NCI-H187 treated with DMSO at 0.1 percent for 48 hours (cell line): ENCODE measurements at places on chromosomes 1 and 21.
A peak's percentile ranks its signal among the peaks of the same experiment; 100 is the strongest.

DNA sequence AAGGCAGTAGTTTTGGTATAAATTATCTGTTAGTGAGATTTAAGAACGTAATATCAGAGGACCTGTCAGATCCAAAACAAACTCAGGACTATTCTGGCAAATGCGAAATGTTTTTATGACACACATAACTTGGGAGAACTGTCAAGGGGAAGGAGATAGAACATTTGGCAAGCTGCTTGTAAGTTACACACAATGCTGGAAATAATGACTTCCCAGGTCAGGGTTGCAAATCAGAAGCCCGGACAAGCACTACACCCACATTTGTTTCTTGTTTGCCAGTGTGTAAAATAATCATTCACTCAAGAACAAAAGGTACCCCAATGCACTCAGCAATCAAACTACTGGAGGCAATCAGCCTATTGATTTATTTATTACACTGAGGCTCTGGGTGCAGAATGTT, 354.7 kb downstream of the KCNH1 start:
- no peak for DNase-seq

DNA sequence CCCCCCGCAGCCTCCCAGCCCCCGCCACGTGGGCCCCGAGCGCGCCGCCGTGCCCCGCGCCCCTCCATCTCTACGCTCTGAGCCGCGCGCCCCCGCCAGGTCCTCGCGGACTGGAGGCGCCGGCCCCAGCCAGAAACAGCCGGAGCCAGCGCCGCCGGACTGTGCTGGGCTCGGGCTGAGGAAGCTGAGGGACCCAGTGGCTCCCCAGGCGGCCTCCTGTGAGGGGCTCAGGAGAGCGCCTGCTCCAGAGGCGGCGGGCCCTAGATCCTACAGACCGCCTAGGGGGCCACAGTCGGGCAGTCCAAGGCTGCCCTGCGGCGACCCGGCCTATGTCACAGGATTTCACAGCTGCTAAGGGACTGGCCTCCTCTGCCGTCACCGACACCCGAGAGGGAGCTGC, 82.1 kb downstream of the NENF start:
- no peak for DNase-seq

DNA sequence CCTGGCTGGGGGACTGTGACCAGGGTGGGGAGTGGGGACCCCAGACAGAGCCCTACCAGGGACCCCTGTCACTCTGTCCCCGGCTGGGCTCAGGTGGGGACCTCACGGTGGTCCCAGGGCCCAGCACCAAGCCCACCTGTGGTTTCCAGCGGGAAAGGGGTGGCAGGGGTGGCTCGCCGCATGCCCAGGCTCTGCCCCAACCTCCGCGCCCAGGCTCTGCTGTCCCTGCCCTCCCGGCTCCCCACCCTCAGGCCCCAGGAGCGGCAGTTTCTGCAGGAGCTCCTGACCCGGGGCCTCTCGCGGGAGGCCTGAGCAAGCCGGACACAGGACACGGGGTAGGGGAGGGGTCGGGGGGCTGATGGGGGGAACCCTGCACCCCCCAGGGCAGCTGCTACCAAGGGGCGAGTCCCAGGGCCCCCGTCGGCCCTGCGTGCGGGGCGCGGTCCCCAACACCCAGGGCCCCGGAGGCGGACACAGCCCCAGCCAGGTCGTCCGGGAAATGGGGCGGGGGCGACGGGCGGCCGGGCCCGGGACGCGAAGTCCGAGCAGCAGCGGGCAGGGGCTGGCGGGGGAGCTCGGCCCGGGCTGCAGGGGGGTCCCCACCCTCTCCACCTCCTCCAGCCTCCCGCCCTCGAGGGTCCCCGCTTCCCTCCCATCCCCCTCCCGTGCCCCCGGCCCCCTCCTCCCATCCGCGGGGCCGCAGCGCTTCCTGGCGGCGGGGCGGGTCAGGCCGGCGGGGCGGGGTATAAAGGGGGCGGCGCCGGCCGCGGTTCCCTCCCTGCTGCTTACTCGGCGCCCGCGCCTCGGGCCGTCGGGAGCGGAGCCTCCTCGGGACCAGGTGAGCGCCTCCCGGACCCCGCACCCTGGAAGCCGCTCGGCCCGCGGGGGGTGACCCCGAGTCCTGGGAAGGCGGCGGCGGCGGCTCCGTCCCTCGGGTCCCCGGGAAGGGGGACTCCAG, at the start of gene COL6A2:
Gene COL6A2, plus strand, starts transcription at position 777 of the 958 bp plus-strand sequence.
- no peak for DNase-seq

GRCh38 chr1:17405898-17406759, 33.3 kb downstream of the RCC2 start:
- no peak for DNase-seq

- DNase-seq: no peak
These were observed 97.3 kb downstream of the USP25 start for GRCh38 chr21:15826908-15827601.

- no peak for DNase-seq
These were observed 59.8 kb downstream of the ITPKB start for GRCh38 chr1:226679262-226679661.

DNA sequence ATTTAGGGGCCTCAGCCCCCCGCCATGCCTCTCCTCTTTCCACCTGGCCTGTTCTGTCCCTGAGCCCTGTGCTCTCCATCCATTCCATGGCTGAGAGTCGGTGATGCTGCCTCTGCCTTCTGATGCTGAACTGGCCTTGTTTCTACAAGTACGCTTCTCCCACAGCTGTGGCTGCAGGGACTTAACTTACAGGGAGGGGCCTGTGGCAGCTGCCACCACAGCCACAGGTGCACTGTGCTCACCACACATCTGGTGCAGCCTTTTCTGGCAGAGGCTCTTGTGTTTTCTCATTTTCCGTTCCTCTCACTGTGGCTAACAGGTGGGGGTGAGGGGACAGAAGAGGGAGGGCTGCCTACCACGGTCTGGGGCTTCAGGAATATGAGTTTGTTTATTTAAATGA, 4.2 kb downstream of the FMO1 start:
- peak; percentile 48 for DNase-seq

DNA sequence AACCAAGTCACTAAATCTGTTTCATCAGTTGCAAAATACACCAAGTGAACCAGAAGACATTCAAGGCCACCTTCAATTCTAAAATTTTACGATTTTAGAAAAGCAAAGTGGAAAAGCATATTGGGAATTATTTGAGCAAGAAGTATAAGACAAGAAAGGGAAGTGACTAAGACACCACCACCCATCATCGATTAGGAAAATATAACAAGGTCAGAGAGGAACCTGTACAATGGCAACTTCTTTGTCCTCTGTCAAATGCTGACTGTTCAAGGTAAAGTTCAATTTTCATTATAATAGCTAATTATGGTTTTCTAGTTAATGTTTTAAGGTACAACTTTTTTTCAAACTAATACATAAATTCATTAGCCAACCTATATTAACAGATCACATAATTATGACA, 10.8 kb downstream of the FRRS1 start:
- no peak for DNase-seq

GRCh38 chr1:55560266-55560665, 345.1 kb upstream of the USP24 start:
- DNase-seq: no peak

DNA sequence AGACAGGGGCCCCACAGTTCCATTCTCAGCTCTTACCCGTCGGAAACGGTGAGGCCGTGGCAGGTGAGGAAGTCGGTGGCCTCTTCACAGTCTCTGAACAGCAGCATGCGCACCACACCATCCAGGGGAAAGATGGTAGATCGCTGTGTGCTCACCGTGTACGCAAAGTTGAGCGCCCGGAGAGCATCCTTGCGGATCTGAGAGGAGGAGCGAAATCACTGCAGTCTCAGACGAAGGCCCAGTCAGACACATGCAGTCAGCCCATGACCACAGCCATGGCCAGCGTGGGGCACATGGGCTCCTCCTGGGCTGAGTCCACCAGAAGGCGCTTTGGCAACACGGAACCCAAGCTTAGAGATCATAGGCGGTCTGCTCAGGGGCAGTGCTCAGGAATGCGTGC, 18.5 kb downstream of the MCM3AP start:
- DNase-seq: no peak

DNA sequence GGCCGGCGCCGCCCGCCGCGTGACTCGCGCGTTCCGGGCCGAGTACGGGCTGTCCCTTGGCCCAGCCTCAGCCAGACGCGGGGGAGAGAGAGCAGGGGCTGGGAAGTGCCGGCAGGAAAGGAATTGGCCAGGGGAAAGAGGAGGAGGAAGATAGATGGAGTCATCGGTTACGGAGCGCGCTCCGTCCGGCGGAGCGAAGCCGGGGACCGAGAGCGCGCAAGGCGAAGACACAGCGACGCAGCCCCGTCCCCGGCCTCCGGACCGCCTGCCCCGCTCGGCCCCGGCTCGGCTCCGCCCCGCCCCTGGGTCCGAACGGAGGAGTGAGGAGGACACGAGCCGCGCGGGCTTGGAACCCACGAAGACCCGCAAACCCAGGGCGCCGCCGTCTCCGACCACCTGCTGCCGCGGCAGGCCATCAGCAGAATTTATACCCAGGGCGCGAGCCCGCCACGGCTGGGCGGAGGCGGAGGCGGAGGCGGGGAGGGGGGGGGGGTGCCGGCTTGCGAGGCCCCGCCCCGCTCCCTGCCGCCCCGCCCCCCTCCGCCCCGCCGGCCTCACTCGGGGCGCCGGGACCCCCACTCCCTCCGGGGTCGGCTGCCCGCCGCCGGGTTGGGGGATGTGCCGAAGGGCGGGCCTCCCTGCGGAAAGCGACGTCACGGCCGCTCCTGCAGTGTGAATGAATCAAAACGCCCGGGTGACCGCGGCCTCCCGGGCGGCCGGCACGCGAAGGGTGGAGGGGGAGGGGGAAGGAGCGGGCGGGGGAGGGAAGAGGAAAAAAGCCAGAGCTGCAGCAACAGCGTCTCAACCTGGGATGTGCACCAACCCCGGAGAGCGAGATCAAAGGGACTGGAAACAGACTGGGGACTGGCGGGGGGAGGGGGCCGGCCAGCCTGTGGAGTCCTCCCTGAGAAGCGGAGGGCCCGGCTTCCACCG, at the start of gene LHX4:
Gene LHX4, plus strand, starts transcription at position 782 of the 933 bp plus-strand sequence. CDS start 266 bp downstream, outside the sequence.
- DNase-seq: no peak

DNA sequence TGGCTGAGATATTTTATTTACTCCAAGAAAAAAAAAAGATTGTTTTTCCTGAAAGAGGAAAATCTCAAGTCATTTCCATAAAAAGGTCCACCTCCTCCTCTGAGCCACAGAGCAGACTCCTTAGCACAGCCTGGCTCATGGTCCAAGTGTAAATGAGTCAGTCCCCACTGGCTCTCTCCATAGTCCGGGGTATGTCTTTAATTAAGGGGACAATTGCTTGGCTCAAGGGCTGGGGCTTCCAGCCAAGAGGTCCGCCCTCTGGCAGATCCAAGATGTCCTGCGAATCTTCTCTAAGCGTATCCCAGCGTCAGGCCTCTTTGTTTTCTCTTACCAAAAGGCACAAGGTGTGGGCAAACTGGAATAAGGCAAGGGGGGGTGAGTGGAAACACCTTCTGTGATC, 33.3 kb downstream of the FOXD2 start:
- no peak for DNase-seq

DNA sequence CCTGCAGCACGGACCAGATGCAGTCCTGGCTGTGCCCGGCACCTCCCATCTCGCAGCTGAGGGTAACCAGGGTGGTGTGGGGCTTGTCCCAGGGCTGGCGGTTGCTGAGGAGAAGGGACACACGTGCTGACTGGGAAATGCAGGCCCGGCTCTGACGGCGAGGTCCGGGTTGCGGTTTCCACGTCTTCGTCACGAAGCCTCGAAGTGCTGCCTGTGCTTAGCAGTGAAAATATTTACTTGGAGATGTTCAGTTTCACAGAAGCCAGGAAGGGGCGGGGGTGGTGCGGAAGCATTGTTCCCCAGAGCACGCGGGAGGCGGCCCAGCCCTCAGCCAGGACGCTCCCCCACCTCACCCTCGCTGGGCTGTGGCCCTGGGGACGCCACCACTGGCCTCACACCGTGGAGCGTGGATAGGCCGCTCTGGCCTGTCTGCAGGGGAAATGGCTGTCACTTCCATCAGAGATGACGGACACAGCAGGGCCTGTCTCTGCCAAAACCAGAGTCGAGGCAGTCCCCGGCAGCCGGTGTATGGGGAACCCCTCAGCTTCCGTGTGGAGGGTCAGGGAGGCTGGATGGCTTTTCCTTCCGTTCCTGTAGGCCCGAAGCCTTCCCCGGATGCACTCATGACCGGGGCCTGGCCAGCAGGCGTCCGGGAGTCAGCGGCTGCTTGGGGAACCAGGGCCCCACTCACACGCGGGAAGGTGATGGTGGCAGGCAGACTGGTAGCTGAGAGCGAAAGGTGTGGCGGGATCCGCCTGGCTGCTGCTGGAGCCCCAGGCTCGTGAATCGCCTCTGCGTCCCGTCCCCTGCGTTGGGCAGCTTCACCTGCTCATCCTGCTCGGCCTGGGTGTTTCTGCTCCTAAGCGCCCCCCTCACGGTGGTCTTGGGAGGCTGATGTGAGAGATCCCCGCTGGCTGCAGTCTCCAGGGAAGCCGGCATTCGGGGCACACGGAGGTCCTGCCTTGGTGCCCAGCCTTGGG, 14.7 kb upstream of the POFUT2 start:
- no peak for DNase-seq

GRCh38 chr1:224592636-224593582, 23.2 kb upstream of the CNIH3 start:
- DNase-seq: no peak

GRCh38 chr1:198850196-198850595, 211.4 kb downstream of the PTPRC start:
- no peak for DNase-seq

DNA sequence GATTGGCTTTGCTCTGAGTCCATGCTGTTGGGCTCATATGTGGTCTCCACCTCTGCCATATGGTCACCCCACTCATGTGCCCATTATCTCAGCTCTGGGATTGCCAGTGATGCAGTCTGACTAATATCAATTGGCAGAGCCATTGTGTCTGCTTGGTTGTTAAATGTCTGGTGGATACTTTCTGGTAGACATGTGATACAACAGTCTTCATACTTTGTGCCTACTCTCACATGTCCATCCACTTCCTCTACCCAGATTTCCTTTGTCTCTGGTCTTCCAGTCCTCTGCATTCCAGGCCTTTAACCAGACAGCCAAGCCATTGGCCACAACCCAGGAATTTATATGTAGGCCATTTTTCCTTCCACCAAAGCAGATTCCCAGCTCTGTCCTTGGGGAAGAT, 30.8 kb upstream of the DIPK1A start:
- DNase-seq: no peak

DNA sequence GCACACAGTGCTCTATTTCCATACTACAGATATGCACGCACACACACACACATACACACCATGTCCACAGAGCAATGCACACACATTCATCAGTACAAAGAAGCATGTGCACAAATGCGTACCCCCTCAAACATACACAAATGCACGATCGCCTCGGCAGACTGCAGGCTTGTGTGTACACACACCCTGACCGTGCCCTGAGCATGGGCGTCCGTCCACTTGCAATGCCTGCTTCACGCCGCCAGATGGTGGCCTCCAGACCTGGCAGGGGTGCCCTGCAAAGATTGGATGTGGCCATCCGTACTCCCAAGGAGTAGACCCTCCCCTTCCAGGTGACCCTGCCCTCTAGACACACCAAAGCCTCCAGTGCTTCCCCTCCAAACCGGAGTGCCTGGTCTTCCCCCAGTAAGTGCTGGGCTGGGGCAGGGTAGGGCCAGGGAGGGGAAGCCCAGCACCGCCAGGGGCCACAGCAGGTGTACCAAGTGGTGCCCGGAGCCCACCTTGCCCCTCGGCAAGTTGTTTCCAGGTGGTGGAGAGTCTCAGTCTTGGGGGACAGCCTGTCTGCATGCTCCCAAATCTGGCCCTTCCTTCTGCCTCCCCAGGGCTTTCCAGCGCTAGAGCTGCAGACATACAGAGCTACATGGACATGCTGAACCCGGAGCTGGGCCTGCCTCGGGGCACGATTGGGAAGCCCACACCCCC, 20.6 kb downstream of the ESPN start:
- no peak for DNase-seq
